ENCODE measurements at places on chromosomes 7 and 10.

- DNase-seq = no peak
These were observed 205.3 kb upstream of the ZNF32 start for GRCh38 chr10:43854007-43854406.

- no peak for DNase-seq
These were observed 15.8 kb downstream of the TBXAS1 start for GRCh38 chr7:139844779-139845442.

- no peak for DNase-seq
These were observed 65.0 kb downstream of the CACNB2 start for GRCh38 chr10:18205098-18205834.

- DNase-seq = no peak
These were observed 135.2 kb downstream of the INHBA start for GRCh38 chr7:41567731-41568114.

DNA sequence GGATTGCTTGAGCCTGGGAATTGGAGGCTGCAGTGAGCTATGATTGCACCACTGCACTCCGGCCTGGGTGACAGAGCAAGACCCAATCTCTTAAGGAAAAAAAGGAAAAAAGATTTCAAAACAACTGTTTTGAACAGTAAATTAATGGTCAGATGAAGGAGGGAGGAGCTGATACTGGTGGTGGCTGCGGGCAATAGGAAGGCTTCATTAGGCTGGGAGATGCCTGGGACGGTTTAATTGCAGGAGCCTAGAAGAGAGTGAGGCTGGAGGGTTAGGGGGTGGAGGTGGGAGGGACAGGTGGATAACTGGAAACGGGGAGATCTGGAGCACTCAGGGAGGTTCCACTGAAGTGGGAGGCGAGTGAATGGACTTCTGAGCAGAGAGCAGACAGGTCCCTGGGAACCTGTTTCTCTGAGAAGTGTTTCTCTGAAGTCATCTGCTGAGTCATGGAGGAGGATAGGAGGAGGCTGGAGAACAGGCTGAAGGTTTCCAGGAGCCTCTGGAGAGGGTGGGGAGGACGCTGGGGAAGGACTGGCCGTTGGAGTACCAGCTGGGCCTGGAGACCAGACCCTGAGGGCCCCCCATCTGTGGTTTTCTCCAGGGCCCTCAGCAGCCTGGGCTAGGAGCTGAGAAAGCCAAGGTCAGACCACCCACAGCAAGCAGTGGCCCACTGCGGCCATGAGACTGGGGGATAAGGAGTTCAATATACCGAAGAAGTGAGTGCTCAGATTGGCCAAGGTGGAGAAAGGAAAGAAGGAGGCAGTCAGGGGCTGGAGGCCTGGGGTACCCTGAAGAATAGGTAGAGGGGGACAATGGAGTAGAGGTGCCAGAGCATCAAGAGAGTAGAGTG lies 14.4 kb upstream of the YWHAG start:
- DNase-seq = no peak

DNA sequence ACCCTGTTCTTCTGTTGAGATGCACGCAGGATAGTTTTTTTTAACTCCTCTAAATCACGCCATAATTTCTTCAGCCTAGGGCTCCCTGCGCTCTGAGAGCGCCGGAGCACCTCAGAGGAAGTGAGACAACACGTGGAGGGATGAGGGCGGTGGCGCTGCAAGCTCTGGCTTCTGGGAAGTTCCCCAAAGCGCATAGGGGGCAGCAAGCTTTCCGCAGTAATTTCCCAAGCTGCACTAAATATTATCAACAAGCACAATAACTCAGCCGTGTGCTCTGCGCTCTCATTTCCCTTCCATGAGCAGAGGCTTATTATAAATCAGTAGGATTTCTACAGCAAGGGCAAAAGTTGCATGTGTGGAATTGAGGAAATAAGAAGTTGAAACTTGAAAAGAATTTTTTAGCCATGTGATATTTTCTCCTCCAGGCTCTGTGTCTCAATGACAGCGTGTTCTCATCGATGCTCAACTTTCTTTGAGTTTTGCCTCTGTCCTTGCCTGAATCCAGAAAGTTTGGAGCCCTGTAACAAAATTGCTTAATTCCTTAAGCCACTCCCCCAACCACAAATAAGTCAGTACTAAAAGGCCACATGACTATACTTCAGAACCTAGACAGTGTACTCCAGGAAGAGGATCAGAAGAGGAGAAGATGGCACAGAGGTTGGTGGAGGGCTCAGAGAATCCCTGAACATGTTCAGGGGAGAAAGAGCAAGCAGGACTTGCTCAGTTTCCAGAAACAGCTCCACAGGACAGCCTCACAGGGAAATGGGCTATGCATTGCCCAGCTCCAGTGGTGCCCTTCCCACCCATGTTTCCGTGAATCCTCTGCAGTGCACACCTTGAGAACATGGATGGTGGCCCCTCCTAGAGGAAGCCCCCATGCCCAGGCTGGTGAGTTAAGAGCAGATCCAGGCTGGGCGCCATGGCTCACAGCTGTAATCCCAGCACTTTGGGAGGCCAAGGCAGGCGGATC lies 221.5 kb upstream of the GHITM start:
- no peak for DNase-seq

DNA sequence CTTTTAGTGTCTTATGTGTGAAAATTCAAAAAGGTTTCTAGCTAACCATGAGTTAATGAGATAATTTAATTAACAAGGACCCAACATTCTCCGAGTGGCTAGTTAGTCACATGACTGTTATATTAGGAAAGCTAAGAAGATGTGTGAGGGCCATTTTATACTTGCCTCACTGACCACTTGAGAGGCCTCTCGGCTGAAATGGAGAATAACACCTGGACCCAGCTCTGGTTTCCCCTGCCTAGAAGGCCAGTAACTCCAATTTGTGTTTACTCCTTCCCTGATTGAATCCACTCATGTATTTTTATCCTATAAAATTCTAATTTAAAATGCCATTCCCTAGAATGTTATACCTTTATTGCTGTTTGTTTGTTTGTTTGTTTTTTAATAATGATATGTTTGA lies 1091.2 kb downstream of the KCNMA1 start:
- no peak for DNase-seq

DNA sequence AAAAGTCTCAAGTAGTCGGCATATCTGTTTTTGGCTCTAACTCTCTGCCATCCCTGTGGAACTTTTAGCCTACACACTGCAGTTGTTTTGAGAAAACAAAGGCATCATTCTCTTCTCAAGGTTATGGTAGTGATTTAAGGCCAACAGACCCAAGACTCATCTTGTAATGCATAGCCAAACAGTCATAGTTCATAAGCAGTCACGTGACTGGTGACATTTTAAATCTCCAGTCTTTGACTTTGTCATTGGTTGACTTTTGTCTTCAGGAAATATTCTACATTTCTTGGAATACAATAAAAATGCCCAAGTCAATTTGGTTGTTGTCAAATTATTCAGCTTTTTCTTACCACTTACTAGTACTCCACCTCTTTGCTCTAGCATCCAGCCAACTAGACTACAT lies 114.8 kb downstream of the ANKRD30A start:
- DNase-seq = no peak

GRCh38 chr7:118109607-118110006 lies 74.4 kb upstream of the LSM8 start:
- DNase-seq = no peak
